ENCODE measurements at places on chromosomes 7 and 10. TPM values are rescaled to one million over a fixed set of nuclear protein-coding genes. Genes with fewer than 3 reads are reported as not detected.

DNA sequence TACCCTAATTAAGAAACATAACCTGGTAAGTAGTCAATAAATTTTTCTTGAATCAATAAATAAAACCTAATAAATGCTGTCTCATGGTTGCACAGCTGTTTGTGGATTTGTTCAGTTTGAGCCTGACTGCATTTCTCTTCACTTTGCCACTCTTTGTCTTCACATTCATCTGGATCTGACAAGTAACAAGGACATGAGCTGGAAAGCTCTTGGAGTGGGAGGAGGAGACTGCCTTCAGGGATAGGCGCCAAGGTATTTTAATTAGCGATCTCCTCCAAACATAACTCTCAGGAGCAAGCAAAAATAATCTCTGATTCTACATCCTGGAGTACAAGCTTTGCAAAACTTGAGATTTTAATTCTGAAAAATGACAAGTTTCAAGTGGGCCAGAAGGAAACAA lies 251.0 kb downstream of the BMPER start:
- DNase-seq = no peak

Gene GARIN1A
- 1.6 TPM for total RNA-seq

GRCh38 chr10:24623383-24623782 lies 100.3 kb downstream of the ARHGAP21 start:
- no peak for DNase-seq

Gene GPR26
- not detected for total RNA-seq

Gene NYAP1
- 3.2 TPM for total RNA-seq

- no peak for DNase-seq
Measured at GRCh38 chr10:692682-693351, 3.3 kb upstream of the DIP2C start.

Gene IL2RA
- total RNA-seq = 0.46 TPM

Measured in esophagus muscularis mucosa (tissue), 4 donors.